ENCODE measurements at places on chromosomes 7 and 10.

DNA sequence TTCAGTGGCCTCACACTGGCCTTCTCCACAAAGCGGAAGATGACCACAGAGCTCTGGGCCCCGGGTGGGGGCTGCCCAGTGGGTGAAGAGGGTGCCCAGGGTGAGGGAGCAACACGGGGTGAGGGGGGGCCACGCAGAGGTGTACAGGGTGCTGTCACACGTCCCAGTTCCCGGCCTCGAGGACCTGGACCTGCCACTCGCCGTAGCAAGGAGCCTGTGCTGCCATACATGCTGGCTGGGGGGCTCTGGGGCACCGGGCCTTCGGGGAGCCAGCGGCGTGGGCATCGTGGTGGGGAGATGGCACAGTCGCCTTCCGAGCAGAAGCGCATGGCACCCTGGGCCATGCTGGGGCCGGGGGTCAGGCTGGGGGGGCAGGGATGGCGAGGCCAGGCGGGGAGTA lies 1.9 kb downstream of the PSD start:
- no peak for DNase-seq

DNA sequence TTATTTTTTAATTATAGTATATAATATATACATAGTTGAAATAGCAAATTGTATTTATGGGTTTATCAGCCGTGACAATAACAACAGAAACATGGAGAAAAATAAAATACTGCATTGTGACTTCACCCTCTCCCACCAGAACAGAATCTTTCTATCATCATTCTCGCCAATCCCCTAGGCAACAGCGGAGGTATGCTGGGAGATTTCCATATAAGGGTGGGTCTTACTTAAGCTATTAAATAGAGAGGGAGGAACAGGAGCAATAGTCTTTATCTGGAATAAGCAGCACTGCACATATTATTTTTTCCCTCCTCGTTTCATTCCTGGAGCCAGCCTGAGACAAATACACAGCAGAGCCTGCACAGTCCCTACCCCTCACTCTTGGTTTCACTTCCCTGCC lies 1214.9 kb downstream of the XPNPEP1 start:
- no peak for DNase-seq

- no peak for DNase-seq
Observed at GRCh38 chr10:128035557-128035973, 90.7 kb downstream of the MKI67 start.

- DNase-seq, result no peak
Observed at GRCh38 chr10:4649886-4650508, 176.0 kb upstream of the AKR1E2 start.

- no peak for DNase-seq
Observed at GRCh38 chr7:140005754-140006503, 56.8 kb downstream of the PARP12 start.

- DNase-seq, result no peak
Observed at GRCh38 chr10:111522551-111522950, 445.7 kb downstream of the ADRA2A start.

Data from NCI-H2171 treated with DMSO at 0.1 percent for 48 hours (cell line).